Activated CD4-positive, CD25-positive, alpha-beta regulatory T cell (primary cell): ENCODE measurements at places on chromosomes 2 and 18.

DNA sequence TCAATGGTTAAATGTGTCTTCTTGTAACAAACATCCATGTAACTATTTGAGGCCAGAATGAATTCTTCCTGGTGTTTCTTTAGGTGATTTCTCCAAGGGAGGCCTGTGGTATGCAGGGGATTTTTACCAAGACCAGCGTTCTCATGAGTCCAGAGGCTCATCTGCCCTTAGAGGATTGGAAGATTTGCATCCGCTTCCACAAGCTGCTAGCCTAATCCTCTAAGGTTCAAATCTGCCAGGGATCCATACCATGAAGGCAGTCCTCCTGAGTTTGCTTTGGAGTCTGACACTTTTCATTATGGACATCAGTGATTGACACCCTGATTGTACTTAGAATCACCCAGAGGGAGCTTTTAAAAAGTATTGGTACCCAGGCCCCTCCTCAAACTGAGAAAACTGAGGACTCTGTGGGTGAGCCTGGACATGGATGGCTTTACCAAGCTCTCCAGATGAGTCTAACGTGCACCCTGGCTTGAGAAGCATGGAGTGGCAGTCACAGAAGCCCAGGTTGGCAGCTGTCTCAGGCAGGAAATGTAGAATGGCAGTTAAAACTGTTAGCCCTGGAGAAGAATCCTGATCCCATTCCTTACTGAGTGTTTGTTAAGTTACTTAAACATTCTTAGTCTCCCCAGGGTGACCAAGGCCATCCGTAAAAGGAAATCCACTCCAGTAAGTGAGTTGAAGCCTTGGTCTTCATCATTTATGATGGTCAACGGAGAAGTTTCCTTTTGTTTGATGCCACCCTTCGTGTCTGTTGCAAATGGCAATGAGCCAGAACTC is 95.3 kb upstream of the RMDN2 start:
- no peak for DNase-seq

DNA sequence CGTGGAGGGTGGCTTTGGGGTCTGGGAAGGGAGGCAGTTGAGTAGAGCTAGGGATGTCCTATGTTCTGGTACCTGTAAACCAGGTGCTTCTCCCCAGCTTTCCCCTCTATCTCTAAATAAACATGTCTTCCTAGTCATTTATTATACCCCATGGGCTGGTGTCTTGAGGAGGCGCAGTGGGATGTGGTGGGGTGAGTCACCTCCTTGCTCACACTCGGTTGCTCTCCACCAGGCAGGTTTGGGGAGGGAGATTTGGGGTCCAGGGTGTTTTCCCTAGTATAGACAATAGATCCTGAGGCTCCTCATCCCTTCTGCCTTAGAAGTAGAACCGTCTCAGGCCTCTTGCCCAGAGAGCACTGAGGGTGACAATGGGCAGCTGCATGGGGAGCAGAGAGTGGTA is 5.1 kb downstream of the PSD4 start:
- no peak for DNase-seq

DNA sequence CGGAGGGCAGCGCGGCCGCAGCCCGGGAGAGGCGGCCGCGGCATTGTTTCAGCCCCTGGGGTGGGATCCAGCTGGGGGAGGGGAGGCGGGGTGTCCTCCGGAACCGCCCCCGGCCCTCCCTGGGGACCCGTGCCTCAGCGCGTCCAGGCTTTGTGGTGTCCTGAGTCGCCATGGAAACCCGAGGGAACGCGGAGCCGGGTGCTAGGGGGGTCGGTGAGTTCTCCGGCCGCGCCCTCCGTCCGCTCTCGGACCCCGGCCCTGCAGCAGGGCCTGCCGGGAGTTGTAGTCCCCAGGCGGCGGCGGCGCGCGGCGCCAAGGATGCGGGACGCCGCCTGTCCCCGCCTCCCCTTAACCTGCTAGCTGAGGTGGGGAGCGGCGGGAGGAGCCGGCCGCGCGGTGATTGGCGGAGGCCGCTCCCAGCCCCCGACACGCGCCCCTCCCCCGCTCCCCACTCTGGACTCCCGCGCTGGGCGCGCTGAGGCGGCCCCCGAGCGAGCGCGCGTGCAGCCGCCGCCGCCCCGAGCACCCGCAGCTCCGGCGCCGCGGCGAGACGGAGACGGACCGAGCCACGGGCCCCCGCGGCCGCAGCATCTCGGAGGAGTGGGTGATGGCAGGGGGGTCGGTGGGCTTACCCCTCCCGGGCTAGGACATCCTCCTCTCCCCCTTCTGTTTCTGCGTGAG is at the start of gene DPYSL5:
Gene DPYSL5, plus strand, starts transcription at position 478 of the 681 bp plus-strand sequence. CDS start 50,368 bp downstream, outside the sequence.
- DNase-seq: no peak

- no peak for DNase-seq
Observed at GRCh38 chr2:28898048-28898447, 3.6 kb downstream of the WDR43 start.

DNA sequence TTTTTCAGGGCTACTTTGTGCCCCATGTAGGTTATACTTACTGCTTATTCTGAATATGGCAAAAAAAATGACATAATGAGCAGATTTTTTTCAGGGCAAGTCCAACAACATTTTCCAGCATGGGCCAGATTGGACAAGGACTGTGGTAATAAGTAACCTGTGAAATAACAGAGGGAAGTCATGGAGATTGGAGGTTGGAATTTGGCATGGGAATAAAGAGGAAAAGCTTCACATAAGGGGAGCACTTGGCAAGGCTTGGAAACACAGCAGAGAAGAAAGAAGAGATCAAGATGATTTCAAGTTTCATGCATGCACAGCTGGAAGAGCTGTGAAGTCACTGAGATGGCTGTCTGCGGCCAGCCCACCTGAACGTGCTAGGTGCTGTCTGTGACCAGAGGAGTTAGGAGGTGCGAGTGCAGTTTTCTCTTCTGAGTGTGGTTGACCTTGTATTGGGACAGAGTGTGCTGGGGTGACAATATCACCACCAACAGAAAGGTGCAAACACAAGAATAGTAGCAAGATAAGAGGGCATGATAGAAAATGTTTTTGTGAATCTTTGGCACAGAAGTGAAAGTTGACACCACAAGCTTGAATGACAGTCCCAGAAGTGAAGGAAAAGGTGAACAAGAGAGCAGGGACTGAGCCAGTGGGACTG is 71.1 kb upstream of the DSC1 start:
- no peak for DNase-seq

GRCh38 chr2:9001229-9001628 is 2.3 kb downstream of the MBOAT2 start:
- no peak for DNase-seq

GRCh38 chr18:48669180-48669675 is 130.4 kb downstream of the CTIF start:
- DNase-seq: no peak

DNA sequence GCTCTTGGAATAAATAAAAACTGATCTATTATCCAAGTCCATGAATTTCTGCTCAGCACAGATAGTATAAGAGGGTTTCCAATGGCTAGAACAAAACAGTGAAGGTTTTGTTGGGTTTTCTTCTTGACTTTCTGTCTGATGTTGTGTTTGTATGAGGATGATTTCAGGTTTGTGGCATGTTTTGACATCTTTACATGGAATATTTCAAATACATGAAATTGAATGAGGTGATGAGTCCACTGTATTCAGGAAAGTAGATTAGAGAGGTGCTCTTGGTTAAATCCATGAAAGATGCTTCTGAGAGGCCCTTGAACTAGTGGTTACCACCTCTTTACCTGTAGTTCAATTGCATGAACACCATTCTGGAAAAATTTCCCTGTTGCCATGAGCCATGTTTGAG is 84.3 kb downstream of the RAPGEF4 start:
- DNase-seq: no peak

GRCh38 chr2:172247203-172247602 is 144.5 kb upstream of the DLX2 start:
- DNase-seq: no peak

DNA sequence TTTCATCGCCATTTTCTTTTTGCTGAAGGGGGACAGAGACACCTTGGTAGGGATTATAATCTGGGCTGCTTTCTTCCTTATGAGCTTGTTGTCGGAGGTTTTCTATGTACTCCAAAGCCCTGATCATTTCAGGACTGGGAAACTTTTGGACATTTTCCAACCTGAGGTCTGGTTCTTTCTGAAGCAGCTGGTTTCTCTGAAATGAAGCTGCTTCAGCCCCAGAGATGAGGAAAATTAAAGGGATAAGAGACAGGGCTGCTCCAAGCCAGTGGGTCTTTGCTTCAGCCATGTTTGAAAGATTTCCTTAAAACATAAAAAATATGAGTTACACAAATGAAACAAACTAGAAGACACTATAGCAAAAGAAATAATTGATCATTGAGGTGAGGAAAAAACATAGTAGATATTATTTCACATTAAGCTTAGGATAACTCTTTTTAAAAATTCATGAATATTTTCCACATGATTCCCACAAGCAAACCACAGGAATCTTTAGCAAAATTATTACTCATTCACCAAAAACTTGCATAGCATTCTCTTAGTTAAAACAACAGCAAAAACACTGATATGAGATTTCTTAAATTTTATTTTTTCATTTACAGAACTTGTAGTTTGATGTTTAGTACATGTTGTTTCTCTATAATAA is 3.0 kb downstream of the SCG2 start:
- no peak for DNase-seq

GRCh38 chr18:5424903-5425664 is 118.7 kb downstream of the EPB41L3 start:
- DNase-seq: no peak

GRCh38 chr2:148209603-148210002 is 188.7 kb downstream of the MBD5 start:
- DNase-seq: no peak

DNA sequence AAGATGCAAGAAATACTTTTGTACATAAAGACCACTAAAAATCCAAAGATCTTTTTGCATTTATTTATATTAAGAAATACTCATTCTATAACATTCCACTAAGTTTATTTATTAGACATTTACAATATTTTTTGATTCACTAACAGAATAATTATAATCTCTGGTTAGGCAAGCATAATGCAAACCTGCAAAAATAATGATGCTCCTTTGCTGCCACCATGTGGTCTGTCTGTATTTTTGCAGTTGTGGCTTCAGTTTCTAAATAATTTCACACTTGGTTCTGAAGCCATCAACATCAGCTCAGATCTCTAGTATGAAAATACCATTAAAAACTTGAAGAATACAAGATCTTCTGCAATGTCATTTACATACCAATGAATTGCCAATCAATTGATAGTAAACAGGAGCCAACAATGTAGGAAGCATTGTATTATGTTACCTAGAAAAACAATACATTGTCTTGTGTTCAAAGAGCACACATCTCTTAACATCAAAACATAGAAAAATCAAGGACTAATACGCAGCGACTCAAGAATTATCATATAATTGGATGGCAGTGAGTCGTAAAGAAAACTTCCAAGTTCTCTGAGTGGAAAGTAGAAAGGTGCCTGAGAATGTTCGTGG is 28.8 kb upstream of the WDR75 start:
- peak; percentile 8 for DNase-seq

GRCh38 chr2:233361297-233361696 is 7.0 kb downstream of the DGKD start:
- no peak for DNase-seq
